ENCODE measurements at places on chromosomes 11 and 22.

GRCh38 chr22:43890901-43891331 lies 897 bp downstream of the PNPLA5 start:
- no peak for DNase-seq

DNA sequence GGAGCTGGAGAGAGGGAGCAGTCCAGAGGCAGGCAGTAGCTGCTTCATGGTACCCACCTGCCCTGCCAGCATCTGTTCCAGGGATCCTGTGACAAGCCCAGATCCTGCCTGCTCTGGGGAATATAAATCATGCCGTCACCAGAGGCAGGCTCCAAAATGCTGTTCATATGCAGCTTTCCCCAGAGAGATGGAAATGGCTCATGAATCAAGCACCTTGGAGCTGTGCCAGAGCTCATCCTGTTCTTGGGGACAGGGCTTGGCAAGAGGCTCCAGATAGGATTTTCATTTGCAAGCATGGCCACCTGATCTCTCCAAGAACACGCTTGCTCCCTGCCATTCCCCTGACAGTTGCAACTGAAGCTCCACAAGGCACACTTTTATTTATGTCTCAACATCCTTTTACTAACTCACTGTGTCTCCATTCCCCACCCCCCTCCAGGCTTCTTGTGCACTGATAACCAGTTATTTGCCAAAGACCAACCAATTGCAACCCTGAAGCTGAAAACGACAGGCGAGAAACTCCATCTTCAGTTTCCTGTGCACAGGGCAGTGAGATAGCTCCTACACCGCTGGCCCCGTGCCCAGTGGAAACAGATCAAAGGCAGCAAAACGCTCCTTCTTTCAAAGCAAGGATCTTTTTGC lies 115.8 kb upstream of the PITPNB start:
- DNase-seq, result peak; percentile 83

DNA sequence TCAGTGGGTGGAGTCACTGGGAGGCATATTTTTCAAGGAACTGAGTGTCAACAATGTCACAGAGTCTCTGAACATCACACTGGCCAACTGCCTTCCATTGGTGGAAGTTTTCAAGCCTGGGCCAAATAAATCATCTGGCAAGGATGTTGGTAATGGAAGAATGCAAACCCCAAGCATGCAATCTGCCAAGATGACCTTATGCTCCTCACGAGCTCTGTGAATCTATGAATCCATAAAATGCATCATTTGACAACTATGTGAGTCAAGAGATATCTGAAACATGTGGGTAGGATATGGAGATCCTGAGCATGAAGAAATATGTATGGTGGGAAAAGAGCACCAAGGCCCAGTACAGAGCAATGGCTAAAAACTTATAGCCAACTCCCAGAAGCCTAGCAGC lies 122.2 kb downstream of the PLEKHA7 start:
- no peak for DNase-seq

- no peak for DNase-seq
These were observed 70.9 kb downstream of the SCUBE1 start for GRCh38 chr22:43272301-43272700.

DNA sequence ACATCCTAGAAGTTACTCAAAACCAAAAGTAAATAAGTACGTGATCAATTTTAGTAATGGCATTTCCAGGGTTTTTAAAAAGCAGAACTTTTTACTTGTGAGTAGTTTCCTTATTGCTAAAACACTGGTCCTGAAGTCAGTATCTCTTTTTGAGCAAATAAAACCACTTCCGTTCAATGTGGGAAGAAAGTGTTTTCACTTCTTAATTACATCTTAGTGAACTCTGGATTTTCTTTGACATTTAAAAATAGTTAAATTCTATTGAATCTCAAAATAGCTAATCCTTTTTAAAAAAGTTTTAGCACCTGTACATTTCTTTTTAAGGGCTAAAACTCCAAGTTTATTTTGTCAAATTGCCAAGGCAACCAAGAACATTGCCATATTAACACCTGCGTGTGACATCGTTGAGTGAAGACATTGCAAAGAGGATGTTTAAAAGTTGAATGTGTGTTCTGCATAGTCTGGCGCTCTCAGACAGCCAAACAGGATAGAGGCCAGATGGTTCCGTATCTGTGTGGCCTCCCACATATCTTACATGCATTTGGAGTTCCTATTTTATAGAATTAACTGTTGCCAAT lies 17.2 kb upstream of the OR5B21 start:
- peak; percentile 84 for DNase-seq

DNA sequence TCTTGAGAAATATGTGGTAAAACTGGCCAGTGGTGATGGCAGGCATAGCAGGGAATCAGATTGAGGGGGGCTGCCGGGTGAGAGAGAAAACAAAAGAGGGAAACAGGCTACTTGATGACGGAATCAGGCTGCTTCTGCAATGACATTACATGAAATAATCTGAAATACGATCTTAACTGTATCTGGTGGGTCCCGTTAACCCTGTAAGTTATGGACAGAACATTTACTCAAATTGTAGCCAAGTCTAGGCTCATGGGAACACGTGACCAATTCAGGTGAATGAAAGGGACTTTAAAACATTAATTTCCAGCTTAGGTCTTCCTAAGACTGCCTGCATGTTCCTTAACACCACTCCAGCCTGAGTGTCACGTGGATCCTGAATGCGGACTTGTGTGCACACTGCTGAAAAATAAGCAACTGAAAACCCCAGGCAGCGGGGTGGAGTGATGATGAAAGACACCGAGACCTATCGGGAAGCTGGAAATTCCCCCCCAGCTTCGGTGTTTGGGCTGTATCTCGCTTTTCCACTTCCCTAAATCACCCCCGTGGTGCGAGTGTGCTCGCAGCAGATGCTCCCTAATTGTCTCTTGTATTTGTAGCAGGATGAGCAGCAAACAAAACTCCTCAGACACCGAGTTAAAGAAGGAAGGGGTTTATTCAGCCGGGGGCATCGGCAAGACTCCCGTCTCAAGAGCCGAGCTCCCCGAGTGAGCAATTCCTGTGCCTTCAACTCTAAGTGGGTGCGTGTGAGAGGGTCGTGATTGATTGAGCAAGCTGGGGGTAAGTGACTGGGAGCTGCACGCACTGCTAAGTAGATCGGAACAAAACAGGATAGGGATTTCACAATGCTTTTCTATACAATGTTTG lies 145.0 kb upstream of the GRK3 start:
- peak; percentile 24 for DNase-seq

- peak; percentile 75 for DNase-seq
These were observed 61.9 kb downstream of the BMAL1 start for GRCh38 chr11:13339195-13340153.

DNA sequence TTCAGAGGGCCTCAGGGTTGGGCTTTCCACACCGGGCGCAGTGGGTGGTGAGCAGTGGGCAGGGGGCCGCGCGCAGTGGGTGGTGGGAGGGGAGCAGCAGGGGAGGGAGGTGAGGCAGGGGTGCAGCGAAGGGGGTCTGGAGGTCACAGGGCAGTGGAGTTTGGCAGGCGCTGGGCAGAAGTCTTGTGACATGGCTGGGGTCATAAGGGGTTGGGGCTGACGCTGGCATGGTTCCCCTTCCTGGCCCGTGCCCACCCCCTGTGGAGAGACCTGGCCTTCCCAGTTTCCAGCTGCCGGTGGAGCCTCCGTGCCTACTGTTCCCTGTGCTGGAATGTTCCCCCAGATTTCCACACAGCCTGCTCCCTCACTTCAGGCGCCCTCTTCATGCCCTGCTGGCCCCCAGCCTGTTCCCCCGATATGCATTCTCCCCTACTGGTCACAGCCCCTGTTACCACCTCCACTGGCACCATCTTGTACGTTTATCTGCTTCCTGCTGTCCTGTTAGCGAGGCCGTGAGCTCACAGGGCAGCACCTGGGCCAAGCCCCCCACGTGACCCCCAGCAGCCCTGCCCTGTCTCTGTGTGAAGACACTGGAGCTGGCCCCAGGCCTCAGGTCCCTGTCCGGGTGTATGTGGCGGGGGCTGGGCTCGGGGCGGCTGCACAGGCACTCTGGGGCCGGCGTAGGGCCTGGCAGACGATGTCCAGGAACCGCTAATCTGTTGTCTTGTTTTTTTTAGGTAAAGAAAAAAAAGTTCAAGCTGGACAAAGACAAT lies 111.6 kb downstream of the KCNQ1OT1 start:
- no peak for DNase-seq

GRCh38 chr11:86256608-86257007 lies 12.1 kb downstream of the EED start:
- DNase-seq, result no peak

DNA sequence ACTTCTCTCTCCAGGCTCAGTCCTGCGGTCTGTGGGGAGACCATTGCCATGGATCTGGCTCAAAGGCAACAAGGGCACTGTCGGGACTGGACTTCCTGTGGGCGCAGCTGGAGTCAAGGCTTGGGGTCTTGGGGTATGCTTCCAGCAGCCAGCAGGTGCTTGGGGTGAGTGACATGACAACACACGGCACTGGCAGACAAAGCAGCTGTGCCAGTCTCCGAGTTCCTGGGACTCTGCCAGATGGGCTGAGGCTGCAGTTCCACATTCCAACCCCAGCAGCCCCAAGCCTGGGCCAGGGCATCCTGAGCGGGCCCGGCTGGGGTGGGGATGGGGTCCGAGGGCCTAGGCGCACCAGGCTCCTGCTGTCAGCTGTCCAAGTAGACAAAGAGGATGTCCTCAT lies 12.3 kb downstream of the GUCD1 start:
- no peak for DNase-seq

- DNase-seq, result no peak
These were observed 48.4 kb downstream of the CDKN1C start for GRCh38 chr11:2837096-2837601.

GRCh38 chr11:113971506-113972195 lies 3.3 kb upstream of the HTR3A start:
- DNase-seq, result no peak

DNA sequence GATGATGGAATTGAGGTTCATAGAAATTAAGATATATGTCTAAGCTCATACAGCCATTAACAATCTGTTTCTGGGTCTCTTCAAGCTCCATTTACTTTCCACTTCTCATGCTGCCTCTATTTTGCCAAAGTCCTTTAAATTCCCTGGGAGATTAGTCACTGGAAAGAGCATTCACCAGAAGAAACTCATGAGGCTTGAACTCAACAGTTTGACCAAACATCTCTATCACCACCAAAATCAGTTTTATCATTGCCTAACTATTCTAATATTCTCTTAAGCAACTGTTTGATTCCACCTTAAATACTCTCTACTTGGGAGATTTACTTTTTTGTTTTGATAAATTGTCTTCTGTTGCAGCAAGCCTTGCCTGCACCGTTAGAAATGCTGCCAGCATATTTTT lies 881.3 kb downstream of the KCNA4 start:
- no peak for DNase-seq

GRCh38 chr22:30348809-30349208 lies 7.9 kb downstream of the SF3A1 start:
- no peak for DNase-seq

- DNase-seq, result peak; percentile 68
These were observed 7.4 kb upstream of the CLPB start for GRCh38 chr11:72441752-72442207.

DNA sequence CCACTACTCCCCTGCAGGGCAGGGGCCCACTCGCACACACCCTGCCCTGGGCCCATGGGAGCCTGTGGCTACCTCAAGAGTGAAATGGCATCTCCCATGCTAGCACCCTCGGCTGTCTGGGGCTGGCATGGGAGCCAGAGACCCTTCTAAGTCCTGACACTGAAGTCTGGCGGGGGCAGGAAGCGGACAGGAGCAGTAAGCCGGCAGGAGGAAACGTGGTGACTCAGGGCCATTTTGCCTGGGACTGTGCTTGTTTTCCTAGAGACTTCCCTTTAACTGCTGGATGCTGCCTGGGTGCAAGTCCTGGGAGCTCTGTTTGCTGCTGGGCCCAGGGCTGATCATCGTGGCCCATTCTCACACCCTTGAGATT lies 16.8 kb downstream of the RELT start:
- peak; percentile 15 for DNase-seq

GRCh38 chr11:64207256-64208085 lies 950 bp downstream of the FERMT3 start:
- DNase-seq, result peak; percentile 89

- no peak for DNase-seq
These were observed 83.6 kb upstream of the NCAM1 start for GRCh38 chr11:112877581-112877980.

- no peak for DNase-seq
These were observed 125.1 kb downstream of the SERGEF start for GRCh38 chr11:17887779-17888178.

- no peak for DNase-seq
These were observed 9.3 kb upstream of the MRGPRD start for GRCh38 chr11:68989936-68990606.

DNA sequence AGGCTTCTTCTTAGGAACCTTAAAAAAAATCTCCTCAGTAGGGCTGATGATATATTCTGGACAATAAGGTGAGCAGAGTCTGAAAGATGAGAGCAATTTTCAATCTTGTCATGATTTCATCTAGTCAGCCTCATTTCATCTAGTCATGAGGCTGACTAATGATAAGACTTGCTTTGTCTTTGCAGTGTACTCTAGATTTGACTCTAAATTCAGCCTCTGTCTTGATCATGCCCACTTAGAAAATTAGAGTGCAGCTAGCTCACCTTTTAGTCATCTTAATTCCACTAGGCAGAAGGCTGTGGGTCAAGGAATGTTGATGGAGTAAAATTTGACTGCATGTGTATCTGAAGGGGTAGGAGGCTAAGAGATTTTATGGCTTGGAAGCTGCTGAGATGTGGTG lies 5.5 kb downstream of the EHF start:
- no peak for DNase-seq

DNA sequence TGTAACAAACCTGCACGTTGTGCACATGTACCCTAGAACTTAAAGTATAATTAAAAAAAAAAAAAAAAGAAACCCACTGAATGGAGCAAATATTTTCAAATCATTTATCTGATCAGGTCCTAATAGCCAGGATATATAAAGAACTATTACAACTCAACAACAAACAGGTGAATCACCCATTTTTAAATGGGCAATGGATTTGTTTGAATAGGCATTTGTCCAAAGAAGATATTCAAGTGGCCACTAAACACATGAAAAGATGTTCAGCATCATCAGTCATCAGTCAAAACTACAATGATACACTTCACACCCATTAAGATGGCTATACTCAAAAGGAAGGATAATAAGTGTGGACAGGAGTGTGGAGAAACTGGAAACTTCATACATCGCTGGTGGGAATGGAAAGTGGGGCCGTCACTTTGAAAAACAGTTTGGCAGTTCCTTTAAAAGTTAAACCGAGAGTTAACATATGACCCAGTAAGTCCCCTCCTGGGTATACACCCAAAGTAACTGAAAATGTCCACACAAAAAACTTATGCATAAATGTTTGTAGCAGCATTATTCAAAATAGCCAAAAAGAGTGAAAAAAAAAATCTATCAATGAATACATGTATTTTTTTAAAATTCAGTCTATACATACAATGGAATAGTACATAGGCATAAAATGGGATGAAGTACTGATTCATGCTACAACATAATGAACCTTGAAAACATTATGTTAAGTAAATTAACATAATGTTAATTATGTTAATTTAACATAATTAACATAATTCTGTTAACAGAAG lies 53.1 kb downstream of the ARRB1 start:
- no peak for DNase-seq

- no peak for DNase-seq
These were observed 22.4 kb downstream of the CCDC82 start for GRCh38 chr11:96367342-96367741.

GRCh38 chr11:68412593-68413475 lies 47.7 kb upstream of the PPP6R3 start:
- no peak for DNase-seq
